ENCODE measurements at places on chromosomes 16 and 17.

DNA sequence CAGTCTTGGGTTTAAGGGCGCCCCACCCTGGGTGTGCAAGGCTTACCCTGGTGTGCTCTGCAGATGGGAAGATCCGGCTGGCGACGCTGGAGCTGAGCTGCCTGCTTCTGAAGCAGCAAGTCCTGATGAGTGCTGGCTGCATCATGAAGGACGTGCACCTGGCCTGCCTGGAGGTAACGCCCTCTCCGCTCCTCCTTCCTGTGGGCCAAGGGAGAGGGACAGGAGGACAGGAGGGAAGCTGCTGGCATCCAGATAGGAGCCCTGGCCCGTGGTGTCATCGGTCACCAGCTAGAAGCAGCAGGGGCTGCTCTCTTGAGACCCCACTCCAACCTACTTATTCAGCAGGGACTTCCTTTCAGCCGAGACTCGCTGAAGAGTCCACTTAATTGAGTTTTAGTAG lies 97.8 kb downstream of the CLEC16A start:
- DNase-seq: no peak

GRCh38 chr17:606508-607250 lies 108.0 kb downstream of the VPS53 start:
- no peak for DNase-seq

DNA sequence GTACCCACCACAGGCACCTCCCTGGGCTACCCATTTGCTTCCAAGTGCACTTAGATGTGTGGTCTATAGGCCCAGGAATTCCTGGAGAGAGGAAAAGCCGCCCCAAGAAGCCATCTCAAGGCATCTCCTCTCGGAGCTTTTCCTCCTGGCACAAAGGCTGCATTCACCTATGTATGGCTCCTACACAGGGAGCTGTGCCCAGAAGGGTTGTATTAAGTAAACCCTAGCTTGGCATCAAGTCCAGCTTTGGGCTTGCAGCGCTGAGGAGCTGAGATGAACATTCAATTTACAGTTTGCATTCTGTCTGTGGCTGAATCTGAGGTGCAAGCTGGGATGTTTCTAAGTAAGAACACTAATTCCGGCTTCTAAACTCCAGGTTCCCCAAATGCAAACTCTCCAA lies 81.3 kb downstream of the CDYL2 start:
- no peak for DNase-seq

- DNase-seq: no peak
These were observed 47.3 kb downstream of the CCDC42 start for GRCh38 chr17:8697323-8697741.

DNA sequence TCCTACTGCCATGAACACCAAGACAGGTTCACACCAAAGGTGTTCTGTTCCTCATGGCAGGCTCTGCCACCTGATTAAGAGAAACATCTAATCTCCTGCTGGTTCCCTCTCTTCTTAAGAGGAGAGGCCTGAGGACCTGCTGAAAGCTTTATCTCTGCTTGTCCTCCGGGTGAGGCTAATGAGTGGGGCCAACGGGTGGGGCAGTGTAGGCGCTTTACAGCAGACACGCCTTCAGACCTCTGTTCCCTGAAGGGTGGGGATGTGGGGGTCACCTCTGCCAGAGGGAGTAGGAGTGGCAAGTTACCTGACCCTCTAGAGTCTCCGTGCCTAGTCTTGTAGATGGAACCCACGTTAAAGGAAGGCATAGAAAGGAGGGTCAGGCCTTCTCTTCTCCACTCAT lies 4.2 kb upstream of the MRM1 start:
- no peak for DNase-seq

DNA sequence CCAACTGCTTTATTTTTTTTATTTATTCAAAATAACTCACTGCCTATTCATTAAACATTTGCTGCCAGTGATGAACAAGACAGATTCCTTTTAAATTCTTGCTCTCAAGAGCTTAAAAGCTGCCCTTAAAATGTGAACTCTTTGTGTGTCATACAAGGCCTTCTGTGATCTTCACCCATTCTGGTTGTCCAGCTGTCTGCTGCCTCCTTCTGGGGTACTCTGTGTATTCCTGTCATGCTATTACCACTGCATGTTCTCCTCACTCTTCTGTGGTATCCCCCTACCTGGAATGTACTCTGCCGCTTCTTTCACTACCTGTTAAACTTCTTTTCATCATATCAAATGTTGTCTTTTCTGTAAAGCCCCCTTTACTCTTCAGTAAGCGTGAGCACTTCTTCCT lies 165.8 kb downstream of the CHD9 start:
- no peak for DNase-seq

DNA sequence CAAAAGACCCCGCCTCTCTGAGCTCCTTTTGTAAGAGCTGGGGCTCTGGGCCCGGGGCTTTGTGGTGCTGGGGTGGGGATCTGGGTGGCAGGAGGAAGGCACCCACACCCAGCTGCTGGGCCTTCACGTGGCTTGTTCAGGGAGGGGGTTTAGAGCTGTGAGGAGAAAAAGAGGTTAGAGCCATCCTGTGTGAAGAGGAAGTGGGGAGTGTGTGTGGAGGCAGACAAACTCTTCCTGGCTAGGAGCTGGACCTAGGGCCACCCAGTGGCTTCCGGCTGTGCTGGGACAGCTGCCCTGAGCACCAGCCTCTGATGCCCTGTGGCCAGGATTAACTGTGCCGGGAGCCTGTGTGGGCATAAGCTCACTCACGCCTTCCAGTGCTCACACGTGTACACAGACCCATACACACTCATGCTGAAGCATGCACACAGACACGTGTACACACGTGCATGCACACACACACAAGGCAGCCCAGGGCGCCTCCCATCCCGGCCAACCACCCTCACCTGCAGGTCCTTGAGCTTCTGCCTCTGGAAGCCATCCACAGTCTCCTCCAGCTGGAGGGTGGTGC lies 7.4 kb downstream of the CIBAR2 start:
- no peak for DNase-seq

DNA sequence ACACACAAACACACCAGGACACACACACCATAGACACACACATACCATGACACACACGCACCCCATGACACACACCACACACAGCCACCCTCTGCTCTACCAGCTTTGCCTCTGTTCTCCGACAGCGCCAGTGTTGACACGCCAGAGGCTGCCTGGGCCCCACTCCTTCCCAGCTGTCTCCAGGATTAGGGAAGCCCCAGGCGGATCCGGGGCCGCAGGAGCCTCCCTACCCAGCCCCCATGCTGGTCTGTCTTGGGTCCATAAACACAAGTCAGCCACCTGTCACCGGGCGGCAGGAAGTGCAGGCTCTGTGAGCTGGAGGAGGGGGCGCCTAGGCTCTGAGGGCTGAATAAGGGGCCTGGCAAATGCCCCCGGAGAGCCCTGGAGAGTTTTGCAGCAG lies 10.5 kb downstream of the TBC1D16 start:
- no peak for DNase-seq
